ENCODE measurements at places on chromosomes 7 and 10.

DNA sequence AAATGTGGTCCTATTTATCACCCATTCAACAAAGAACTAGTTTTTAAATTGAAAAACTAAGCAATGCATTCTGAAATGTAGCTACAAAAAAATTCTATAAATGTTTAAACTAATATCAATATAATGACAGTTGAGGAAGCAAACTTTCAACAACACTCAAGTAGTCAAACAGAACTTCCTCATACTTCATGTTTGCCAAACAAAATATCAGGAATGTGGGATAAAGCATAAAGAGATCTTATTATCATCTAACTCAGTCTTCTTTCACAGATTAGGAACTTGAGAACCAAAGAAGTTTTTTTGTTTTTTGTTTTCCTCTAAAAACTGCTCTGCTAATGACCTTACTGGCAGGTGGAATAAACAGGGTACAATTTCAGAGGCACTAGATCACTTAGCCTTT is 116.2 kb downstream of the JAZF1 start:
- no peak for DNase-seq

DNA sequence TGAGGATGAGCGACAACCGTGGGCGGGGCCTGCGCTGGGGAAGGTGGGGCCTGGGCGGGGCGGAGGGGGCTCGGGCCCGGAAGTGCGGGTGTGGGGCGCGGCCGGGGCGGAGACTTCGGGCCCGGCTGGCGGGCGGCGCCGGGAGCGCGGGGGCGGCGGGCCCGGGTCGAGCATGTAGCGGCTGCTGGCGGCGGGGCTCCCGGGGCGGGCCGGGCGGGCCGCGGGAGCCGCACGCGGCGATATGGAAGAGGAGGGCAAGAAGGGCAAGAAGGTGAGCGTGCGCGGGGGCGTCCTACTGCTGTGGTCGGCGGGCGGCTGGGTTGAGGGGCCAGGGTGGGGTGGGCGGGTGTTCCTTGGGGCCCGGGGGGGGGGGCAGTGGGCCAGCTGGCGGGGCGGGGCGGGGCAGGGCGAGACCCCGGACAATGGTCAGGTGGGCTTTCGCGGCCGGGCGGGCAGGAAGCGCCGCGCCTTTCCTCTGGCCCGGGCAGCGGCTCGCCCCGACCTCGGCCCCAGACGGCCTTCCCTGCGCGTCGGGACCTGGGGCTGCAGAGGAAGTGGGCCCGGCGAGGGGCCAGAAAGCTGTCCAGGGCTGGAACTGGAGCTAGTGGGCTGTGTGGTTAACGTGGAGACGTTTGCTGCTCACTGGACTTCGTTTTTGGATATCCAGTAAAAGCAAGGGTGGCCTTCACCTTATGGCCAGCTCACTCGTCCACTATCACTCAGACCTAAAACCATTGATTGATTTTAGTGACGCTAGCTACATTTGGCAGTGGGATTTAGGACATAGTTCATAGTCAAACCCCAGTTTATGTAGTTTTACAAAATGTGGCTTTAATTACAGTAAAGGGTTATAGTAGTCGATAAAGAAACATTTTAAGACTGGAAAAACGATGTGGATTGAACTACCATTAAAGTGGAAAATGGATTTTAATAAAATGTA is at the start of gene CCM2:
Gene CCM2 (plus strand): TSS at position 109 of the 940 bp plus-strand sequence. CDS start 133 bp downstream, at position 242.
- no peak for DNase-seq

DNA sequence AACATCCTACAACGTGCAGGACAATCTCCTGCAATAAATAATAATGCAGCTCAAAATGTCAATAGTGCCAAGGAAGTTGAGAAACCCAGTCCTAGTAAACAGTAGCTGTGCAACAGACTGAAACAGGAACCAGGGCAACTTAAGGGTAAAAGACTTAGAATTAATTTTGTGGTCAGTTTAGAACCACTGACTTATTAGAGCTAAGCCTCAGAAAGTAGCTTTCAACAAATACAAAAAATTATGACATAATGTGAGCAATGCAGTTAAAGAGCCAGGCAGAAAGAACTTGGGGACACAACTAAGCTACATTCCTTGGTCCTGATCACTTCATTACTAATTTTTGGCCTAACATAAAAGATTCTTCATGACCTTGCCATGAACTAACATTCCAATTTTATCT is 195.4 kb downstream of the MACC1 start:
- no peak for DNase-seq

- no peak for DNase-seq
Measured at GRCh38 chr10:43906490-43906889, 257.8 kb upstream of the ZNF32 start.

DNA sequence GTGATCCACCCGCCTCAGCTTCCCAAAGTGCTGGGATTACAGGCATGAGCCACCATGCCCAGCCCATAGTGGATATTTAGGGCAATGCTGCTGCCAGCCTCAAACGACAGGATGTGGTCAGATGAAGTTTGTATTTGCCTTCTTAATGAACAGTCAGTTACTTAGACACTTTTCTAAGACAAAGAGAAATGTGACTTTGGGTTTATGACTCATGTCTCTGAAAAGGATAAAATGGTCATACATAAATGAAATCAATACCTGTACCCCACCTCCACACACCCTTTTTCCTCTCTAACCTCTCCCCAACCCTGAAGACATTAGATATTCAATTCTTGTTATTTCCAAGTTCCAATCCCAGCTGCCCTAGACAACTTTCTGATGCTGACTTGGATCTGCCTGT is 109.3 kb upstream of the INSIG1 start:
- no peak for DNase-seq

- no peak for DNase-seq
Measured at GRCh38 chr7:220151-220841, 27.9 kb downstream of the FAM20C start.

DNA sequence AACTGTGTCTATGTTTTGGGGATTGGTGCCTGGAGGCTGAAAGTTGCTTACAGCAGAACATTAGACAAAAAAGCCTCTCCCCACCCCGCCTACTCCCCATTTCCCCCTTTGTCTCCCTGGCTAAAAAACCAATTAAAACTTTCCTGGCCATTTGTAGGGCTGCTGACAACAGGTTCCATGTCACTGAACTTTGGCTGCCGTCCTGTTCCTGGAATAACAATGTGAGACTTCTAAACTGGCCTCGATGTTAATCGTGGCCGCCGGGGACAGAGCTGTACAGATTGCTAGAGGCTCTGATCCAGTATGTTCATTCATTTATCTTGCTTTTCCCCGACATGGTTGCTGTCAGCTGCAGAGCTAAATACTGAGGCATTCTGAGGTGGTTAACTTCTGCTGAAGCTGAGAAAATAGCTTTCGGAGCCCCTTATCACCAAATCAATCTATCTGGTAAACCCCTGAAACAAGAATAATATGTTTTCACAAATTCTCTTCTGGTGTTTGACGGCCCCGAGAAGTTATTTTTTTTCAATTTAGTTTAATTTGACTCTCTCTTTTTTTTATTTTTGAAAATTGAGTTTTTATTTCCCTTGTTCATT is 271.6 kb downstream of the GFRA1 start:
- DNase-seq, result no peak

GRCh38 chr7:73366990-73367389 is 39.0 kb downstream of the FKBP6 start:
- no peak for DNase-seq

- no peak for DNase-seq
Measured at GRCh38 chr7:27846388-27846787, 106.4 kb downstream of the TAX1BP1 start.

GRCh38 chr10:16384021-16384420 is 52.8 kb upstream of the PTER start:
- DNase-seq, result no peak

GRCh38 chr10:75860009-75860408 is 428.6 kb downstream of the LRMDA start:
- DNase-seq, result no peak

- DNase-seq, result no peak
Measured at GRCh38 chr7:104968648-104969047, 45.4 kb upstream of the KMT2E start.

DNA sequence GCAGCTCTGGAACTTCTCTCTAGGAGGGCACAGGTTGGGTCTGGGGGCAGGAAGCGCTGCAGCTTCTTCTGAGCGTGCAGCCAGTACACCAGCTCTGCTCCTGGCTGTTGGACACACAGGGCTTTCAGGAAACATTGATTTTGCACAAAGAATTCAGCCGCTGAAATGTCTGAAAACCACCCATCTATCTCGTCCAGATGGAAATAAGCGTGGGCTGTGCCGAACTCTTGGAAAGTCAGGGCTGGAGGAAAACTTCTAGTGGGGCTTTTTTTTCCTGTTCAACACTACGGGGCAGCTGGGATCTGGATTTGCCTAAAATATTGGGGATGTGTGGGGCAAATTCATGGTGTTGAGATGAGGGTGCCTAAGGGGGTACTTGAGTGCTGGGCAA is 31.2 kb downstream of the PALD1 start:
- DNase-seq, result no peak

GRCh38 chr7:149837564-149838223 is 481 bp upstream of the ZNF862 start:
- no peak for DNase-seq

DNA sequence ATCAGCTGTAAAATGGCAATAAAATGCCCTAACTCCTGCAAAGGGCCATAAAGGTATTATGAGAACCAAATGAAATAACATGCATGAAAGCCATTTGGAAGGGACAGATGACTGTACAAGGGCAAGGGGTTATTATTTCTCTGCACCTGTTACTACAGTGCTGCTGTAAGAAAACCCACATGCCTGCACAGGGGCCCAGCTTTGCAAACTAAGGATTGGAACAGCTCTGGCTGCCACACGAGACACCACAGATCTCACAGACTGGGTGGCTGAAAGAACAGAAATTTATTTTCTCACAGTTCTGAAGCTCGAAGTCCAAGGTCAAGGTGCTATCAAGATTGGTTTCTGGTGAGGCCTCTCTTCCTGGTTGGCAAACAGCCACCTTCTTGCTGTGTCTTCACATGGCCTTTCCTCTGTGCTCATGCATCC is 409.0 kb upstream of the NRP1 start:
- DNase-seq, result no peak

DNA sequence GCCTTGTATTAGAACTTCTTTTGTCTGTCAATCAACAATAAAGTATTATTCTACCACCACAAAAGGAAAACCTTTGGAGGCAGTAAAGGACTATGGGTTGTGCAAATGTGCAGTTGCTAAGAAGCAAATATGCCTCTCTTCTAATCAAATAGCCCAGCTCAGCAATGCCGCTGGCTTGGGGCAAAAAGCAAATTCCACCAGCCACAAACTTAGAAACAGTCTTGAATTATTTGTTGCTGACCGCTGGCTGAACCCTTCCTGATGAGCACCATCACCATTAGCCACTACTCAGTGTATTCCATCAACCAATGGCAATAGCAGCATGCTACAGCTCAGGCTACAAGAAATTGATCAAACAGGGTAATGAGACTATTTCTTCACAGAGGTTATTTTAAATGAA is 51.0 kb downstream of the SKAP2 start:
- no peak for DNase-seq

- DNase-seq, result no peak
Measured at GRCh38 chr10:132599732-132600131, 62.1 kb downstream of the INPP5A start.

GRCh38 chr10:3538291-3538655 is 246.7 kb downstream of the KLF6 start:
- no peak for DNase-seq

GRCh38 chr7:143399151-143399550 is 9.5 kb downstream of the EPHA1 start:
- DNase-seq, result no peak
